Right forelimb (tissue), 1 donor: ENCODE measurements at places on chromosomes 6 and 20.

- no peak for DNase-seq
Measured at GRCh38 chr6:79762370-79762769, 131.2 kb downstream of the SH3BGRL2 start.

GRCh38 chr6:130900913-130901312 is 73.7 kb downstream of the SMLR1 start:
- DNase-seq: no peak

DNA sequence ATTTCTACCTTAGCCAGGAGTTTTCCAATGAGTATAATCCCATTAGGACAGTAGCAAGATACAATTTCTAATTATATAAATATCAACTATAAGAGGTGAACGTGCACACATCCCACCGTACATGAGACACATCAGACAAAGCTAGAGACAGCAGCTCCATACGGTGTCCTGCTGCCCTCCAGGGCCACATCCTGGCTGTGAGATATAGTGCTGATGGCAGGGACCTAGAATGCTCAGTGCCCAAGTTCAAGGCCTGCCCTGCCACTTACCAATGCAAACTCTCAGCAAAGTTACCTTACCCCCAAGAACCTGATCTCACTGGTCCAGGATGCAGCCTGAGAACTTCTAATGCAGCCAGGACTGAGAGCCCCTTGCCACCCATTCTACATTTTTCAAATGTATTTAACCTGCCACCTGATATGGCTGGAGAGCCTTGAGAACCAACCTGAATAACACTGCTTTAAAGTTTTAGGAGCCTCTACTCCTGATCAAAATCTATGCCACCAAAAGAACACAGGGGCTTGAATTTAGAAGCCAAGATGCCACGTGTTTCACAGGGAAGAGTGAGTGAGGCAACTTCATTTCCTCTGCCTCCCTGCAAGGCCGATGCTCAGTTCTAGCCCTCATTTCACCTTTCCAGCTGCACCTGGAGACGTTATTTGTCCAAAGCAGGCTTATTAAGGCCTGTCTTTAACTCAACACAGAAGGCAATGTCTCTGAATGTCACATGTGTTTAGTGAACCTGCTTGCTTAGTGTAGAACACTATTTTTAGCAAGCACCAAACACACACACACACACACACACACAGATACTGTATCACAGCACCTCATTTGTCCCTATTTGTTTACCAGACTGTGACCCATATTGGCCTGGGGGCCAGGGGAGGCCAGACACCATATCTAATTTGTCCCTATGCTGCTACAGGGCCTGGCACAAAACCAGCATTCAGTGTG is 6.1 kb downstream of the NFATC2 start:
- no peak for DNase-seq

DNA sequence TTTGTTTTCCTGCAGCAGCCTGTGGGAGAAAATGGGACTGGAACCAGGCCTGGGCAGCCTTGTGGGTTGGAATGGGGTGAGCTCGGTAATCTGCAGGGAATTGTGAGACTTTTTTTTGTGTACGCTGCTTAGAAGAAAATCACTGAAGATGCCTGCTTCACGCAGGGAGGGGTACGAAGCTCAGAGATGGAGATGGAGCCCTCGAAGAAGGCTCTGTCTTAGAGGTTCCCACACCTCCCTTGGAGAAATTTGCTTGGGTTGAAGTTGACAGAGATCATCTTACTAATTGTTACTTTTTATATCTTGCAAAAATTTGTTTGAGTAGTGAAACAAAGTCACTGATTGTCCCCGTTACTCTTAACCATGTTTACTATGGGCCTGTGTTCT is 894 bp downstream of the PYGB start:
- DNase-seq: no peak

DNA sequence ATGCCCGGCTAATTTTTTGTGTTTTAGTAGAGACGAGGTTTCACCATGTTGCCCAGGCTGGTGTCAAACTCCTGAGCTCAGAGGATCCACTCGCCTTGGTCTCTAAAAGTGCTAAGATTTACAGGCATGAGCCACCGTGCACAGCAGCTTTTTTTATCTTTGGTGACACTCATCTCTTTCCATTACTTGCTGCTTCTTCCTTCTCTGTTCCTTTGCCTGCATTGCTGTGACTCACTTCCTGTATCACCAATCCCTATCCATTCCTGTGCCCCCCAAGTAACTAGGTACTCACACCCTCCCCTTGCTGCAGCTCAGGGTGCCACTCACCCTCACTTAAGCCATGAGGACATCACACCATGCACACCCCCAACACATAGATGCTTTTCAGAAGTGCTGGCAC is 24.6 kb downstream of the KHDC1L start:
- DNase-seq: no peak

DNA sequence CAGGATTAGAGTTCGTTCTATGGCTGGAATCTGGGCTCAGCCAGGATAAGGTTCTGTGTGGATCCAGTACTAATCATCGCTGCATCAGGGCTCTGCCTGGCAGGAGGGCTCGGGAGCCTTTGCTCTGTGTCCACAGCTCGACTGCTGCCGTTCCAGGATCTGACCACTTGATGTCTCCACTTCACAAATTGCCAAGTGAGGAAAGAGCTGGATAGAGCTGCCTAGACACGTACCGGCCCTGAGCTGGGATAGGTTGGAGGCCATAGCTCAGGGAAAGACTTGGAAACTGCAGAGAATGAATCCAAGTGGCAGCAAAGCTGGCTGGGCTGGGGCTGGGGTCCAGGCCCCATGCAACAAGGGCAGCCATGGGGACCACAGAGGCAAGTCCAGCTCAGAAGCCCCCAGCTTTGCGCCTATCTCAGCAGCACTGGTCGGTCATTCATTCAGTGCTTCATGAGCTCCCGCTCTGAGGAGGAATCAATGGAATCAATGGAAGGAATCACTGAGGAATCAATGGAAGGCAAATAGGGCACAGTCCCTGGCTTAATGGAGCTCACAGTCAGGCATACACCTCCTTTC is 38.0 kb upstream of the TOP1 start:
- DNase-seq: peak; percentile 80
